ENCODE measurements at places on chromosomes 3 and 15. TPM values are rescaled to one million over a fixed set of nuclear protein-coding genes. Genes with fewer than 3 reads are reported as not detected.

The ECE2 gene
- total RNA-seq = not detected

The ADCY5 gene
- total RNA-seq = 16.8 TPM

The GPX1 gene
- 142 TPM for total RNA-seq

The NR2E3 gene
- total RNA-seq = not detected

GRCh38 chr3:100083209-100083608 lies 31.1 kb downstream of the FILIP1L start:
- DNase-seq = no peak

GRCh38 chr3:117786349-117786748 lies 1076.8 kb downstream of the TUSC7 start:
- DNase-seq = no peak

DNA sequence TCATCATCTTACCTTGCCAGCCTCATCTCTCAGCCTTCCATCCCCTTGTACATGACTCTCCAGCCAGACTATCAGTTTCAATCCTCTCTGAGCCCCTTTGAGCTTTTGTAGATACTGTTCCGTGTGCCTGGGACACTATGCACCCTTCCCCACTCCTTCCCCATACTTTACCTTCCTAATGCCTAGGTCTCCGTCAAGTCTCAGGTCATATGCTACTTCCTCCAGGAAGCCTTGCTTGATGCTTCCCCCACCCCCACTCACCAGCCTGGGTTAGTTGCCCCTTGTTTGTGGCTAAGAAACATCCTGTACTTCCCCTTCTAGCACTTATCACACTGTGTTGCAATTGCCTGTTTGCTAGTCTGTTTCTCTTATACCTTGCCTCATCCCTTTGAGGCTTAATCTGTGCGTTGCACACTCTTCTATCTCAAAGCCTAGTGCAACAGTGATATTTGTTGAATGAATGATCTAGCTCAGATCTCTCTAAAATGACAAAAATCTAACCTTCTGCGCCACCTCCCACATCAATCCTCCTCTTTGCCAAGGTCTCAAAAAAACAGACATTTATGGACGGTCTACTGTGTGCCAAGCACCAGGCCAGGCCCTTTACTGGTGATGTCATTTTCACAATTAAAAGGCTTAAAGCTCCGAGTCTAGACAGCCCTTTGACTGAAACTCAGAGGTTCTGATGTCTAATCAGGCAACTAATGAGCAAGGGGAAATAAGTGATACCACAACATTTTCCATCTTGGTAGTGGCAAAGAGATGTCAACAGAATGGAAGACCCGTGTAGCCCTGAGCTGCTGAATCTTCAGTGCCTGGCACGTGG lies 6.5 kb upstream of the USP3 start:
- no peak for DNase-seq

DNA sequence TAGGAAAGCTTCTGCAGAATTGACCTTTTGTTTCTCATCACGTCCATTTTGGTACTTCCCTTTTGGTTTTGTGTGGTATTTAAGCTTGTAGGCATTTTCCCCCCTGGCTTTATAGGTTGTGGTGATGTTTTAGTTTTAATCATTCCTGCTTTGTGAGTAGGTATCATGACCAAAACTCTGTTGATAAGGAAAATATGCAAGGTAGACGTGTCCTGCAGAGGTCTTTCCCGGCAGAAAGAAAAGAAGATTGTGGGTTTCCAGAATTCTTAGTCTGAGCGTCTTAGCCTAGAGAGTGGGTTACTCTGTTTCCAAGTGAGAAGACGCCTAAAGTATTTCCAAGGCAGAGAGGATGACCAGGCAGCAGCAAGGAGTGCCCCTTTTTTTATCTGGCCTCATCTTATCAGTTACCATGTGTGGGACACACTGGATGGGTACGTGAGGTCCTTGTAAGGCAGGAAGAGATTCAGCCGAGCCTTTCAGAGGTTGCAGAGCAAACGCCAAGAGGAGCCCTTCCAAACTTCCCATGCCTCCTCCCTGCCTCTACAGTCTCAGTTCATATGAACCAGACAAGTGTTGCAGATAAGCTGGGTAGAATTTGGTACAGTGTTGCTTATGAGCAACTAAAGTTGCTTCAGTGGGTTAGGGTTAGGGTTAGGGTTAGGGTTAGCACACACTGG lies 58.8 kb downstream of the ARNT2 start:
- DNase-seq = no peak

- DNase-seq = no peak
These were observed 198.7 kb downstream of the TNIK start for GRCh38 chr3:171261487-171261886.

DNA sequence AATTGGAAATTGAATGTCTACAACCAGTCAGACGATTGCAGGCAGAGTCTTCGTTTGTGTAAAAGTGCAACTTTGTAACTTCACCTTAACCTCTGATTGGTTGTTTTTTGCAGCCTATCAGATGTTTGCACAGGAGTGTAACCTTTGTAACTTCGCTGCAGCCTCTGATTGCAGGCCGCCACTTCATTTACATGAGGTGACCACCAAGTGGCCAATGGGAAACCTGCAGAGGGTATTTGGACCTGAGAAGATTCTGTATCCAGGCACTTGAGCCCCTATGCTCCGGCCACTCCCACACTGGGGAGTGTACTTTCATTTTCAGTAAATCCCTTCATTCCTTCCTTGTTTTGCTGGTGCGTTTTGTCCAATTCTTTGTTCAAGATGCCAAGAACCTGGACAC lies 68.1 kb upstream of the PFN2 start:
- no peak for DNase-seq

DNA sequence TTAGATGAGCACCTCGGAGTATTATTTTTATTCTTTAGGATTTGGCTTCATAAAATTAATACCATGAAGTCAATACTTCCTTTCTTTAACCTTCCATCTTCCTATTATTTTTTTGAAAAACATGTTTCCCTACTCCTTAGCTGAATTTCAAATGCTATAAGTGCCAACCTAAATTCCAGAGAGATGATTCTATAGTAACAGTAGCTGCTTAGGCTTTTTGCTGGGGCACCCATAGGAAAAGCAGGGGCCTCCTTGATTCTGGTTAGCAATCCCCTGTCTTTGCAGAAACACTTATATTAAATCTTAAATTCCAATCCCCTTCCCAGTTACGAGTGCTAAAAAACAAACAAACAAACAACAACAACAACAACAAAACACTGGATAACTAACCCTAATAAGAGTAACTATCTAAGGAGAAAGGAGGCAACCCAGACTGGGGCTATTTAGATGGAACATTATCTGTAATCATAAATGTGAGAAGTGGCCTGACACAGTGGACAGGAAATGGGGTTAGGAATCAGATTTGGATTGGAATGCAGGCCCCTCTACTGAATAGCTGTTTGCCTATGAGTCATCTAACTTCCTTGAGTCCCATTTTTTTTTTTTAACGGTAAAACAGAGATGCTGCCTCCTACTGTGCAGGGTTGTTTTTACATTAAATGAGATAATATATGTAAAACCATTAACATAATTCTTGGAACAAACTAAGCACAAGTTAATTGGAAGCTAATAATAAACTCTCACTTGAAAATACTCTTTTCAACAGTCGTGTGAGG lies 148.1 kb downstream of the WDR72 start:
- DNase-seq = no peak

- DNase-seq = no peak
These were observed 67.9 kb upstream of the CCDC54 start for GRCh38 chr3:107309312-107309711.
